Skeletal muscle cell (primary cell): ENCODE measurements at places on chromosomes 3 and 15.

DNA sequence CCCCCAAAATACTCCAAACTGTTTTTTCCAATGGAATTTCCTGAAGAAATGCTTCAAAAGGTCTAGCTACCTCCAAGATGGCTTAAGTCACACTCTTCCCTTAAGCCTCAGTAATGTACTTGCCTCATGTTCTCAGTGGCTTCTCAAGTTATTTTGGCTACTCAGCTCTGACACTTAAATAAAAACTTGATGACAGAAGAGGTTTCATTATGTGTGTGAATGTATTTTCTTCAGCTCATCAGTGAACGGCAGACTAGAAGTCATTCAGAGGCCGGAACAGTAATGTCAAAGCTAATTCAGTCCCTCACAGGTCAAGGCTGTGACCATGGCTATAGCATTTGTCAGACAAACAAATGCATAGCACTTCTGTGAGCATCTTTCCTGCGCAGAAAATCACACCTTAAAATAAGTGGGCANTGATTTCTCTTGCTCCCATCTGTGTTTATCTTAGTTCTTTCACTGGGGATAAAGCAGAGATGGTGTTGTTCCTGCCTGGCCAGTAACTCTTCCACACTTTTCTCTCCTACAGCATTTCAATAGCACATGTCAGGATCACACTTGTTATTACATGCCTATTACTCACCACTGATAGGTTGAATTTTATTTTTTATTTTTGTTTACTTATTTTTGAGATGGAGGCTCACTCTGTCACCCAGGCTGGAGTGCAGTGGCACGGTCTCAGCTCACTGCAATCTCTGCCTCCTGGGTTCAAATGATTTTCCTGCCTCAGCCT, 68.5 kb upstream of the PLCL2 start:
- no peak for DNase-seq

DNA sequence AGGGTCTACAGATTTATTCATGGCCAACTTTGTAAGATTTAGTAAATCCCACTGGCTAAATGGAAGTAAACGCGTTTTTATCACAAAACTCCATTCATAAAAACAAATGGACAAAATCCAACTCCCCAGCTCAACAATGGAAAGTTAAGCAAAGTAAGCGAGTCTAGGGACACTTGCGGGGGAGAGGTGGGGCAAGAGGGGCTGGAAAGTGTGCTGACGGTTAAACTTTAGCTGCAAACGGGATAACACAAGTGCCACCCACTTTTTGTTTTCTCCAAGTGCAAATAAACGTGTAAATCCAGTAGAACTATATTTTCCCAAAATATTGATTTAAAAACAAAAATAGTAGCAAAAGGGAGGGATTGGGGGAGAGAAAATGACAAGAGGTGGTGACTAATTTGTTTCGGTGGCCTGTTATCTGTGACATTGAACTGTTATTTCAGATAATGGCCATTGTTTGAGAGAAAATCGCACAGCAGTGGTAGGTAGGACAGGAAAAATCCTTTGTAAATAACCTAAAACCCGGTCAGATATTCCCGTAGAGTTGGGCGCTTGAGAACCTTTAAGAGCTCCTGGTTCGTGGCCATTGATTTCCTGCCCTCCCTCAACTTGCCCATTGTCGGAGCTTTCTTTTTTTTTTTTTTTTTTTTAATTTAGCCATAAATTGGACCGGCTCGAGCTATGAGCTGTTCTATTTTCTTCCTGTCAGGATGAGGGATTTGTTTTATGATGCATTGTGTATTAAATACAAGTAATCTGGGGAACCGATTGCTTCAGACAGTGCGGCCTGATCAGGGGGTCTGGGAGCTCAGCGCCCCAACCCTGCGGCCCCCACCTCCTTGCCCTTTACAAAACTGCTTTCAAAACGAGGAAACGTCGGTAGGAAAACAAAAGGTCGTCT, 514.8 kb downstream of the MECOM start:
- DNase-seq = no peak

DNA sequence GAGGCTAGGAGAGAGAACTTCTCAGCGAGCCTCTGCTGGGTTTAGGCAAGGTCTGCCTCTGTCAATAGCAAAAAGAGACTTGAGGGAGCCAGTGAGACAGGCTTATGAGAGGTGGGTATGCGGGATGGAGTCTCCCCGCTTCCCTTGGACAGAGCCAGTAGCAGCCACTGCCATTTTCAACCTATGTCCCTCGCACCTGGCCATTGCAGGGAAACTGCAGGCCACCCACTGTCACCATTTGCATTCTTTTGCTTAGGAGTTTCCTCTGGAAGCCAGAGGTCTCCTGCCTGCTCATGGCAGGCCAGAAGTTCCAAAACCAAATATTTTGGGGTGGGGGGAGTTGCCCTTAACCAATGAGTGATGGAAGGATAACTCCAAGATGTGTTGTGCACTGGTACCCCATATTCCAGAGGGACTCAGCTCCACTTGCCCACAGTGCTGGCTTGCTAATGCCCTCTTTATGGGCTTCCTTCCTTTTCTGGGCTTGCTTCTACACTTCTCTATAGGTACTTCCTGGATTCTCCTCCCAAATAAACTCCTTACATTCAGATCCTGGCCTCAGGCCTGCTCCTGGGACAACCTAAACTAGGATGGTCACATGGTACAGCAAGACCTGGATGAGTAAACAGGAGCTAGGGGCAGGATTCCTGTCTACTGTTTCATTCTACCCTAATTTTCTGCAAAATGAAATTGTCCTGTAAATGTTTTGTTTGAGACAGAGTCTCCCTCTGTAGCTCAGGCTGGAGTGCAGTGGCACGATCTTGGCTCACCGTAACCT, 108.9 kb upstream of the PROK2 start:
- DNase-seq = no peak

DNA sequence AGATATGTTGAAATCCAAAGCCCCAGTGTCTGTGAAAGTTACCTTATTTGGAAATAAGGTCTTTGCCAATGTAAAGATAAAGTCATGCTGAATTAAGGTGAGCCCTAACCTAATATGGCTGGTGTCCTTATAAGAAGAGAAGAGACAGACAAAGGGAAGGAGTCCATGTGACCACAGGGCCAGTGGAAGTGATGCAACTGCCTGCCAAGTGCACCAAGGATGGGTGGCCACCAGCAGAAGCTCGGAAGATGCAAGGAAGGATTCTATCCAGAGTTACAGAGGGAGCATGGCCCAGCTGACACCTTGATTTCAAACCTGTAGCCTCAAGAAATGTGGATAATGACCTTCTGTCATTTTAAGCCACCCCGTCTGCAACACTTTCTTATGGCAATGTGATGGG, 35.3 kb upstream of the PGPEP1L start:
- no peak for DNase-seq

DNA sequence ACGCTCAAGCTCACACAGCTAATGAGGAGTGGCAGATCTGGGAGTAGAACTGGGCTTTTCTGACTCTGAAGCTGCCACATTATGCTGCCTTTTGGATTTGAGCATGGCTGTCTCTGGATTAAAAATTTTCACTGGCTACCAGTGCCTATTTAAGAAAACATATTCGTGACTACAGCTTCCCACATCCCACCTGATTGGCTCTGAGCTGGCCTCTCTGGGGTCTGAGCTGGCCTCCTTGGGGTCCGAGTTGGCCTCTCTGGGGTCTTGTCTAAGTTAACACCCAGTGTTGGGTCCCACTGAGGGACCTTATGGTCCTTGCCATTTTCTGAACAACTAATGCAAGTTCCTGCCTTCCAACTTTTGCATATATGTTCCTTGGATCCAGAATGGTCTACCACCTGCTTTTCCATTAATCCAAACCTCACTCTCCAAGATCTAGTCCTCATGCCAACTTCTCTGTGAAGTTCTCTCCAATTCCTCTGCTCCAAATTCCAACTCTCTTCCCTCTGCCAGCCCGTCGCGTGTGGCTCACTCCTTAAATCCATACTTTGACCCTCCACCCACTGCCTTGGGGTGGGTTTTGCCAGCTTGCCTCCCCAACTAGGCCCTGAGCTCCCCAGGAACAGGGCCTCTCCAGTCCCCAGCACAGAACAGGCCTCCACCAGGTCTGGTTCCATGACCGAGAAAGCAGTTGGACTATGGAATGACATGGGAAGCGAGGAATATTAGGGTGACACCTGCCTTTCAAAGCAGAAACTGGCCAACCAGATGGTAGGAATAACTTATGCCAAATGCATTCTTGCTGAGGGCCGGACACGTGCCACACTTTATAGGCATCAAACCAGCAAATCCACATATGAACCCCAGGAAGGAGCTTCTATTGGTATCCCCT, 42.5 kb downstream of the ATP2B2 start:
- DNase-seq = no peak

DNA sequence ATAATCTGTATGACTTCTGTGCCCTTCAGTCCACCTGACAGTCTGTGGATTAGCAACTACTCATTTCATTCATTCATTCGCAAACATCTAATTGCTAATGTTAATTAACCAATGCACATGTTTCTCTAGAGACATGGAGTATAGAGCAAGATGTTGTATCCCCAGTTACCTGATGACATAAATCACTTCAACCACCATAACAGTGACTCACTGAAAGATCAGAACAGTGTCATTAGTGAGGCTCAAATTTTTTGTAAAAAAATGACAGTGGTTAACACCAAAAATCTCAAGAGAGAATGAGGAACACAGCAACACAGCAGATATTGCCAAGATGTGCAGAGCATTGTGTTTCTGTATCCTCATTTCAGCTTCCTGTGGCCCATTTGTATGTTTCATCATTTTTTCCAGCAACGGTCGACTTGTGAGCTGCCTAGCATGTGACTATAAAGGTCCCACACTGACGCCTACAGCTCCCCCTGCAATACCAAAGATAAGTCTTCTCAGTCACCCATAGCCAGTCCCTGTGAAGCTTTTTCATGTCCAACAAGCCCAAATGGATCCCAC, 3.7 kb upstream of the PLD1 start:
- DNase-seq = no peak
